Posterior cingulate gyrus (tissue), 11 donors: ENCODE measurements at places on chromosomes 12 and 14.

DNA sequence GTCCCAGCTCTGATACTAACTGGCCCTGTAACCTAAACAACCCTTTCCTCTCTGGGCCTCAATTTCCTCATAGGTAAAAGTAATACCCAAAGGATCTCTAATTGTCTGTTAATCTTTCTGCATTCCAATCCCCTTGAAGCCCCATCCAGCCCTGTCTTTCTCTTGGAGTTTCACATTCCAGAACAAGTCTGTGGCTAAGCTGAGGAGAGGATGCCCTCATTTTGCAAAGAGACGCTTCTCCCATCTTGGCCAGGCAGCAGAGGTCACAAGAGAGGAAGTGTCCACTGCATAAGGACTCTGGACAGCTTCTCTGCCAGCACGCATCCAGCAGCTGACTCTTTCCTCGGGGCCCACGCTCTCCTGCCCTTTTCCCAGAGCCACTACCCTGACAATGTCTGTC is 263.4 kb upstream of the FKBP4 start:
- DNase-seq = no peak

- no peak for DNase-seq
Observed at GRCh38 chr12:94659346-94659930, 9.1 kb upstream of the TMCC3 start.

GRCh38 chr12:102756530-102756929 is 160.5 kb downstream of the PAH start:
- no peak for DNase-seq

DNA sequence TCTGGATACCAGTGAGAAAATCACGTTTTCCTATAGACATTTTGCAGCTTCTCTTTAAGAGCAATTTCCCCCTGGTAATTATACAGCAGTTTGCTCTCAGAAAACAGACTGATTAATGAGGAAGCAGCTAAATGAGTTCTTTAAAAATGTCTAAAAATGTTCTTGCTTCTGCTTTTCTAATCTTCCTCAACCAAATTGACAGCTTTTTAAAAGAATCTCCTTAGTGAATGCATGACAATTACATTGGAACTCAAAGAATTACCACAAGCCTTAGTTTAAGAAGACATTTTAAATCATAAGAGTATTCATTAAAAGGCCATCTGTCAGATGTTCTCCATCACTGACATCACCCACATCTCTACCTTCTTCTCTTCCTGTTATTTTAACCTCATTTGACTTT is 135.8 kb upstream of the PLXNC1 start:
- DNase-seq = no peak

DNA sequence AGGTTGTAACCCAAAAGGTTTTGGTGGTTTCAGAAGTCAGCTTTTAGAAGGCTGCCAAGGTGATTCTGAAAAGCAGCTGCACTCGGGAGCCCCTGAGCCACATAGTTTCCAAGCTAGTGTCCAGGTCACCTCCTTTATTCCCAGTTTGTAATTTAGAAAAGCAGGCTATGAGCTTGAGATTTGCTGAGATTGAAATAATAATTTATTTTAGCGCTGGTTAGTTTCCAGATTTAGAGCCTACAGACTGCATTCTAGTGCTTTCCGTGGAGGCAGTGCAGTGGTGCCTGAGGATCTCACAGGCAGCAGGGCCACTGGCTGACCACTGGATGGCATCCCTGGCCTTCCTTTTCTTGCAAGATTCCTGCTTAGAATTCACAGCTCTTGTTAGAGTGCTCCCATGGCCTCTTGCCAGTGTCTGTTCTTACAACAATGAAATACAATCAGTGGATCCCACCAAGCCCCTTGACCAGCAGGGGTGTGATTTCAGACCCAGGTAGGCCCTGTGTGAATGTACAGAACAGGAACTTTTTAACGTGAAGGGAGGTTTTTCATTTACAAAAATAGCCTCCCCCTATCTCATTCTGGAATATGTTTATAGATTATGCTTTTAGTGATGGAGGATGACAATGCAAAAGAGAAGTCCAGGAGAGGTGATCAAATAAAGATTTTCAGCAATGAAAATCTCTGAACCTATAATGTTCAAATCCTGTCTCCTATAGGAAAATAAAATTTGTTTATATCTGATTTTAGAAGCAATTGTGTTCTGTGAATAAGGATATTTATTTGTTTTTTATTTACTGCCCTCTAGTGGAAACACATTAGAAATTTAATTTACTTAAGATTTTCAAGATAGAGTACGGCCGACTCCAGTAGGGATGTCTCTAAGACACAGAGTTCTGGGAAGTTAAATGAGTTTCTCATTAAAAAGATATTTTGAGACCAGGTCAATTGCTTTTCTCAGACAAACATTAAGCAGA is 362.1 kb upstream of the STXBP6 start:
- peak; percentile 94 for DNase-seq

DNA sequence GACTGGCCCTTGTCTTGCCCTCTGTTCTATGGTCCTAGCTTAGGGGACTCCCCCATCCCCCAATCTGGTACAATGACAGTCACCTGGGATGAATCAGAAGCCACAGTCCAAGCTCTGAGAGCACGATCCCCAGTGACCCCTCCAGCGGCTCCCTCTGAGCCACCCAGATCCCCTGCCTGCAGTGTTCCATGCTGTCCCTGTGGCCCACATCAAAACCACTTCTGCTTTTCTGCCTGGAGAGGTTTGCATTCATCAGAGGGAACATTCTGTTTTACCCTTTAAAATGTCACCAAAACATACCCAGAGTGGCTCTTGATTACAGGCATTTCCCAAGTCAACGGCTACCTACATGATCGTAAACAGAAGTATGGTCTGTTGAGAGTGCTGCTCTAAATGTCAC is 47.5 kb downstream of the NOS1 start:
- peak; percentile 17 for DNase-seq

GRCh38 chr14:98189062-98189461 is 1082.9 kb downstream of the BCL11B start:
- no peak for DNase-seq

DNA sequence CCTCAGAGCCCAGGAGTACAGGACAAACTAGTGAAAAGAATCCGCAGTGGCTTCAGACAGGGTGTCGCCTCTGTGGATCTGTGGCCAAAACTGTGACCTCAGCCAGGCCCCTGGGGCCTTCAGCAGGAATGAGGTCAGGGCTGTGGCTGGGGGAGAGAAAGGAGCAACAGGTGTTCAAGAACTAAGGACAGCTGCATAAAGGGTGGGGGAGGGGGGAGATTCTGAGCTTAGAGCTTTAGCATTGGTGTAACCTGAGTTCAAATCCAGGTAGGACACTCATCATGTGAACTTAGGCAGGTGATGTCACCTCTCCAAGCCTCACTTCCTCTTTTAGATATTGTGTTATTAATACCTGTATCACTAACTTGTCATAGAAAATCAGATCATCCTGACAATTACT is 40.9 kb upstream of the CORO1C start:
- no peak for DNase-seq

GRCh38 chr12:1318327-1319031 is 275.9 kb downstream of the FBXL14 start:
- no peak for DNase-seq

GRCh38 chr12:11804130-11804529 is 154.7 kb downstream of the ETV6 start:
- no peak for DNase-seq

- DNase-seq = no peak
Observed at GRCh38 chr14:30519961-30520360, 39.0 kb upstream of the G2E3 start.

DNA sequence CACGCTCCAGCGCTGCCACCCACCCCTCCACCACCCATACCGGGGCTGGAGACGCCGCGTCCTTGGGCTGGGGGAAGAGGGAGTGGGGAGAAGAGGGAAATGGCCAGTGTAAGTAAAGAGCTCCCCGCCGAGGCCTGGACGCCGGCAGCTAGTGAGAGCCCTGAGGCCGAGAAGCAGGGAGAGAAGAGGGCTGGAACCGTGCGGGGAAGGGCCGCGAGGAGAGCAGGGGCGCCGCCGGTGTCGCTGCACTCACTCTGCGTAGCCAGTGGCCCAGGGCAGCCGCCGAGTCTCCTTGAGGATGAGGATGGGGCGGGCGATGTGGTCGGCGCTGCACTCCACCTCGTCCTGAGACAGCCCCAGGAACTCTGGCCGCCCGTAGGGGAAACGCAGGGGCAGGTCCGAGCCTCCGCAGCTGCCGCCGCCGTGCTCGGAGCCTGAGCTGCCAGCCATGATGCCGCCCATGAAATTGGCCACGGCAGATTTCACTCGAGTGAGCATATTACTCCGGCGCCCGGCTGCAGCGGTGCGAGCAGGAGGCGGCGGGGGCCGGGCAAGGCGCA is 631 bp downstream of the PPM1H start:
- peak; percentile 93 for DNase-seq

GRCh38 chr12:127822809-127823411 is 444.1 kb upstream of the TMEM132C start:
- DNase-seq = peak; percentile 68

DNA sequence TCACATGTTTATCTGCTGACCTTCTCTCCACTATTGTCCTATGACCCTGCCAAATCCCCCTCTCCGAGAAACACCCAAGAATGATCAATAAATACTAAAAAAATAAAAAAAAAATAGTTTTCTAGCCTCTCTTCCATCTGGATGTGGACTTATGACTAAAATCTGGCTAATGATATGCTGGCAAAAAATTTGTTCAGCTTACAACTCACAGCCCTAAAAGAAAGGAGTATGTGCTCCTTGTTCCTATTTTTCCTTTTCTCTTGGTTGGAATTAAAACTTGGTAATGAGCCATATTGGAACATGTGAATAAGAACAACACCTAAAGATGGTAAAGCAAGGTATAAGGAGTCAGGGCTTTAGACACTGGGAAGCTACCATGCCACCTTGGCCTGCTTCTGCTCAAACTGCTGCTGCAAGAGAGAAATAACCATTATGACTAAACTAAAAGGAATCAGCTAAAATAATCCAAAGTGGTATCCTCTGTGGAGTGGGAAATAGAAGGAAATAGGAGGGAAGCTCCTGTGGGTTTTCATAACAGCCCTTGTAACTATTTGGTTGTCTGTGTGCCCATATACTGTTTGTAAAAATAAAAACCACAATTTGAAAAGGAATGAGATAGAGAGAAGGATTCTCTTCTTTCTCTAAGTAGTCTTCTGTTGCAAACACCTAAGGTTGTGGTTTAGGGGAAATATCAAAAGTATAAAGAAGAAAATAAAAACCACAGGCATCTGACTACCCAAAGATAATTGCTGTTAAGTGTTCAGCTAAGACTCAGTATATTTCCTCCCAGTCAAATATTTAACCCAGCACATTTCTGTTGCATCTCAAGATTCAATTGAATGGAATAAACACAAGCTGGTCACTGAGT is 53.8 kb downstream of the SDR9C7 start:
- DNase-seq = no peak

- DNase-seq = no peak
Observed at GRCh38 chr12:15592934-15593333, 196.3 kb downstream of the EPS8 start.

GRCh38 chr14:75138492-75138891 is 11.6 kb upstream of the NEK9 start:
- no peak for DNase-seq

- DNase-seq = no peak
Observed at GRCh38 chr12:53443955-53444354, 2.4 kb downstream of the PRR13 start.

- DNase-seq = no peak
Observed at GRCh38 chr14:91230397-91231035, 14.0 kb downstream of the GPR68 start.
